ENCODE measurements at places on chromosomes 2 and 18.

DNA sequence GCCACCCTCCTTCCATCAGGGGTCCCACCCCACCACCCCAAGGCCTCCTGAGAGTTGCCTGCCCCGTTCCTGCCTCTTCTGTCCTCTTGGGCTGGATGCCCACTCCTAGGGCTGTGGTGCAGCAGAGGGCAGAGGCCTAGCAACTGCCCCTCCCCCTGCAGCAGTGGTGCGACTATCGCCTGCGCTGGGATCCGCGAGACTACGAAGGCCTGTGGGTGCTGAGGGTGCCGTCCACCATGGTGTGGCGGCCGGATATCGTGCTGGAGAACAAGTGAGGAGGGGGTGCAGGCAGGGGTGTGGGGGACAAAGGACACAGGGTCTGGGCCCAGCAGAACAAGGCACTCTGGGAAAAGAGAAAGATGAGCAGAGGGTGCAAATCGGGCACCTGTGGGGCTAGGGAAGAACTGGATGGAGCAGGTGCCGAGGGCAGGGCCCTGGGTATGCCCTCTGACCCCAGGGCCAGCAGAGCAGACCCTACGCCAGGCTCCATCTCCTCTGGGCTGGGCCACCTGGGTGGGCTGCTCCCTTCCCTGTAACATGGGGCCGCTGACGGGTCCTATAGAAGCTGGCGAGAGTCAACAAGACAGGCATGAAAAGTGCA is 1.0 kb downstream of the CHRNG start:
- no peak for DNase-seq

GRCh38 chr2:233791151-233791882 is 13.2 kb downstream of the MROH2A start:
- DNase-seq, result no peak

DNA sequence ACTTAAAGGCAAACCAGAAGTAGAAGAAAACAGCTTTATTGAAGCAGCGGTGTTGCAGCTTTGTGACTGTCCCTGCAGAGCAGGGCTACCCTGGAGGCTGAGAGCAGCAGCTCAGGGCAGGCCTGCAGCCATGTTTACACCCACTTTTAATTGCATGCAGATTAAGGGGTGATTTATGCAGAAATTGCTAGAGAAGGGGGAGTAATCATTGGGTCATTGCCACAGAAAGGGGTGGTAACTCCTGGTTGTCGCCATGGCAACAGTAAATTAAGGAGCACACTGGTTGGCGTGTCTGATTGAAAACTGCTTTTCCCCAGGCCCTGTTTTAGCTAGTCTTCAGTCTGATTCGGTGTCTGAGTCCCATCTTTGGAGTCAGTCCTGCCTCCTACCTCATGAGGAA is 195.4 kb upstream of the HDAC4 start:
- no peak for DNase-seq

- DNase-seq, result no peak
Observed at GRCh38 chr2:196712867-196713266, 73.4 kb downstream of the CCDC150 start.

DNA sequence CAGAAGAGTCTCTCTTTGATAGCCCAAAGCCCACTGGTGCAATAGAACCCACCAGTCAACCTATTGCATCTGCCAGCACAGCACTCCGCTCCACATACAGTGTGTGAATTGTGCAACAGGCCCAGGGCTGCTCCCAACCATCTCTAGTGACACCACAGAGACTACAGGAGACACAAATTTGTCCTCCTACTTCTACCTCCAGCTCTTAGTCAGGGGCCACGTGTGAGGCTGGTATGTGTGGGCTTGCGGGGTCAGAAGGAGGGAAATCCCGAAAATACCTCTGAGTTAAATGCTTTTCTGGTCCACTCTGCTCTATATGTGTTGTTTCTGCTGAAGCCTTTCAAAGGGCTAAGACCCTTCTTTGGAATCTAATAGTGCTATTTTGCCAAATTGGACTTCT is 18.0 kb downstream of the DGUOK start:
- no peak for DNase-seq

- no peak for DNase-seq
Observed at GRCh38 chr18:10591896-10592295, 66.1 kb downstream of the NAPG start.

GRCh38 chr18:35136248-35136647 is 95.0 kb downstream of the MAPRE2 start:
- no peak for DNase-seq

DNA sequence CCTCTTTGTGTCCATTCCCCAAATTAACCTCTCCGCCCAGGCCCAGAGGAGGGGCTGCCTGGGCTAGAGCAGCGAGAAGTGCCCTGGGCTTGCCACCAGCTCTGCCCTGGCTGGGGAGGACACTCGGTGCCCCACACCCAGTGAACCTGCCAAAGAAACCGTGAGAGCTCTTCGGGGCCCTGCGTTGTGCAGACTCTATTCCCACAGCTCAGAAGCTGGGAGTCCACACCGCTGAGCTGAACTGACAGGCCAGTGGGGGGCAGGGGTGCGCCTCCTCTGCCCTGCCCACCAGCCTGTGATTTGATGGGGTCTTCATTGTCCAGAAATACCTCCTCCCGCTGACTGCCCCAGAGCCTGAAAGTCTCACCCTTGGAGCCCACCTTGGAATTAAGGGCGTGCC is 13.5 kb downstream of the KHK start:
- DNase-seq, result no peak

DNA sequence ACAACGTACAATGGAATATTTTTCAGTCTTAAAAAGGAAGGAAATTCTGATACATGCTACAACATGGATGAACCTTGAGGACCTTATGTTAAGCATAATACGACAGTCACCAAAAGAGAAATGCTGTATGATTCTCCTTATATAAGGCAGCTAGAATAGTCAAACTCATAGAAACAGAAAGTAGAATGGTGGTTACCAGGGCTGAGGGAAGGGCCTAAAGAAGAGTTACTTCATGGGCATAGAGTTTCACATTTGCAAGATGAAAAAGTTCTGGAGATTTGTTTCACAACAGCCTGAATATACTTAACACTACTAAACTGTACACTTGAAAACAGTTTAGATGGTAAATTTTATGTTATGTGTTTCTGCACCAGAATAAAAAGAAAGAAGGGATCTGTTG is 113.3 kb downstream of the GALNT1 start:
- no peak for DNase-seq

- DNase-seq, result no peak
Observed at GRCh38 chr18:76465630-76466409, 29.2 kb downstream of the ZNF516 start.

GRCh38 chr2:208046686-208047085 is 21.4 kb upstream of the PLEKHM3 start:
- no peak for DNase-seq

DNA sequence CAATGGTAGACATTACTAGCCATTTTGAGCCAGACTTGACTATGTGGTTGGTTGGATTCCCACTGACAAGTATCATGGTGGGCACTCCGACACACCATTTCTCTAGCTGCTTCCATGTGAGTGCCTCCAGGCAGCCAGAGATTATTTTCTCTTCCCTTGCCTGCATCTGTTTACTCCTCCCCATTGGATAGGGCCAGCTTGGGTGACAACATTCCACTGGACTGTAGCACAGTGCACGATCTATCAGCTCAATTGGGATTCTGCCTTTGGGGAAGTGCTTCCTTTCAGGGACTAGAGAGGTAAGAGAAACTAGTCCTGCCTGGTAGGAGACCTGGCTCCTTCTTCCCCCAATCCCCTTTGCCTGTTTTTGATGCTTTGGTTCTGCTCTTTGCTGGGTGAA is 49.0 kb upstream of the MAP4K3 start:
- no peak for DNase-seq

GRCh38 chr2:52765735-52766134 is 1001.9 kb upstream of the CHAC2 start:
- no peak for DNase-seq

DNA sequence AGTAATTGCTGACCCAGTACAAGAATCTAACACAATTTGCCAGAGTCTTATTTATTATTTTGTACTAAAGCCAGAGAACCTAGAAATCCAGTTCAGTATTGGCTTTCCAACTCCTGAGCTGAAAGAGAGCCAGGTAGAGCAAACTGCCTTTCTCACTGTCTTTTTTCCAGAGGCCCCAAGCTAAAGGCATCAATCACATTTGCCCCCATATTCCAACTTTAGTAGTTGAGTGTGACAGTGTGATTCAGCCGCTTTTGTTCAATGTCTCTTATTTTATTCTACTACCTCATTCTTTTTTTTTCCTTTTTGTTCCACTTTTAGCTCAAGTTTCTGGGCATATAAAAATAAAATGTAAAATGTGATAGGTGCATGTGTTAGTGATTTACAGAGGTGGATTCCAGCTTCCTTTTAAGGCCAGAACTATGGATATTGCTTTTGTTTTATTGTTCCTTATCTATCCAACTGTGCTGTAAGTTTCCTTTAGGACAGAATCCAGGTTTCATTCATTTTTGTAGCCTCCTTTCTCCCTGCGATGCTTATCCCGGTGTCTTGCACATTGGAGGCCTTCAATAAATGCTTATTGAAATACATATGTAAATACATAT is 153.0 kb downstream of the ZEB2 start:
- DNase-seq, result no peak

DNA sequence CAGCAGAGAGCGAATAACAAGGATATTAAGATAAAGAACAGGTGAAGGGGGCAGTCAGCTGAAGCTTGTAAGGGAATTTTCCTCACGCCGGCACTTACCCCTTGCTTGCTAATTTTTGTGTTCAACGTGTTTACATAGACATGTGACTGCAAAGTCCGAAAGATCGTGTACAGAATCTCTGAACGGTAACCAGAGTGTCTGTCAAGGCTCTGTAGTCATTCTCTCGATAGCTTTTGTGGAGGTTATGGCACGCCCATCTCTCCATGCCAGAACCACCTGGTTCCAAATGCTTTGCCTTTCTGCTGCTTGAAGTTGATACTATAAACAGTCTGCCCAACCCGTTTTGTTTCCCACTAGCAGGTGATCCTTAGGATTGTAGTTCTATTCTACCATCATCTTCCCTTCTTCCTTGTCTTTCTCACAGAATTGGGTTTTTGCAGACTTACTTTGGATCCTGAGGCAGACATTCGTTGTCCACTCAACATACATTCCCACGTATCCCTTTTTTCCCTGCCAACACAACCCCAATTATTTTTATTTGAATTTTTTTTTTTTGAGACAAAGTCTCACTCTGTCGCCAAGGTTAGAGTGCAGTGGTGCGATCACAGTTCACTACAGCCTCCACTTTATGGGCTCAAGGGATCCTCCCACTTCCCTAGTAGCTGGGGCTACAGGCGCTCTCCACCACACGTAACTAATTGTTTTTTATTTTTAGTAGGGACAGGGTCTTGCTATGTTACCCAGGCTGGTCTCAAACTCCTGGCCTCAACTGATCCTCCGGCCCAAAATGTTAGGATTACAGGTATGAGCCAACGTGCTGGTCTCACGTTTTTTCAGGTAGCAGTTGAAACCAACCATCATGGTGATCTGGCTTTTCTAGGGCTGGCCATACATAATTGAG is 1.3 kb upstream of the USP34 start:
- no peak for DNase-seq

DNA sequence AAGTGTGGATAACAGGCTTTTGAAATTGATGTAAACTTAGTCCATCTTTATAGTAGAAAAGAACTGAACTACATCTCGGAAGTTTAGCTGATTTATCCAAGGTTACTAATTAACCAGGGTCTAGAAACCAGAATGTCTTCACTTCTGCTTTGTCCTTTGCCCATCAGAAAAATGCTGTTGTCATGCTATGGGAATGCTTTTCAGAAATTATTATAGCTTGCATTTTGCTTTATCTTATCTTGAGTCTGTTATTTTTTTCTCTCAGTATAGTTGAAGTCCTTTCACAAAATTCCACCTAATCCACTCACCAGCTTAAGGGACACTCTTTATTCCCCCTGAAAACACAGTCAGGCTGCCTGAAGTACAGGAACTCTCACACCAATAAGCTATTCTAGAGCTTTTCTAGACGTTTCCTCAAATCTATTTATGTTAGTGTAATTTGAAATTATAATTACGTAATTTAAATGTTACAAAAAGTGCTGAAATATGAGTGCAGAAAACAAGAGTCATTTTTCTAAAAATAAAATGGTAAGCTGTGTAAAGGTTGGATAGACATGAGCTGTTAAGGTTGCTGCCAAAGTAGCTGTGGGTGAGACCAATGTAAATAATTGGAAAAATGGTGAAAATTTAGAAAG is 456.3 kb downstream of the TGIF1 start:
- DNase-seq, result no peak

GRCh38 chr2:69030800-69031428 is 17.9 kb downstream of the ANTXR1 start:
- DNase-seq, result no peak

- DNase-seq, result no peak
Observed at GRCh38 chr2:182980115-182980514, 58.1 kb downstream of the NCKAP1 start.

GRCh38 chr2:208511016-208511415 is 104.4 kb downstream of the PTH2R start:
- DNase-seq, result no peak

- DNase-seq, result no peak
Observed at GRCh38 chr18:76264198-76264875, 230.7 kb downstream of the ZNF516 start.

GRCh38 chr2:163401481-163401880 is 334.3 kb downstream of the FIGN start:
- no peak for DNase-seq

All from stimulated activated CD4-positive, alpha-beta T cell treated with anti-CD3 and anti-CD28 coated beads, TNF-alpha, amount 100 ng/mL, for 48 hours (primary cell).